Stimulated activated memory B cell treated with anti-CD40 and anti-IgM and Interleukin-4, amounts not matched to agents 10 μg/mL and 1 μg/mL and 100 μg/mL, for 72 hours (primary cell): ENCODE measurements at places on chromosomes 11 and 22.
A peak's percentile ranks its signal among the peaks of the same experiment; 100 is the strongest.

DNA sequence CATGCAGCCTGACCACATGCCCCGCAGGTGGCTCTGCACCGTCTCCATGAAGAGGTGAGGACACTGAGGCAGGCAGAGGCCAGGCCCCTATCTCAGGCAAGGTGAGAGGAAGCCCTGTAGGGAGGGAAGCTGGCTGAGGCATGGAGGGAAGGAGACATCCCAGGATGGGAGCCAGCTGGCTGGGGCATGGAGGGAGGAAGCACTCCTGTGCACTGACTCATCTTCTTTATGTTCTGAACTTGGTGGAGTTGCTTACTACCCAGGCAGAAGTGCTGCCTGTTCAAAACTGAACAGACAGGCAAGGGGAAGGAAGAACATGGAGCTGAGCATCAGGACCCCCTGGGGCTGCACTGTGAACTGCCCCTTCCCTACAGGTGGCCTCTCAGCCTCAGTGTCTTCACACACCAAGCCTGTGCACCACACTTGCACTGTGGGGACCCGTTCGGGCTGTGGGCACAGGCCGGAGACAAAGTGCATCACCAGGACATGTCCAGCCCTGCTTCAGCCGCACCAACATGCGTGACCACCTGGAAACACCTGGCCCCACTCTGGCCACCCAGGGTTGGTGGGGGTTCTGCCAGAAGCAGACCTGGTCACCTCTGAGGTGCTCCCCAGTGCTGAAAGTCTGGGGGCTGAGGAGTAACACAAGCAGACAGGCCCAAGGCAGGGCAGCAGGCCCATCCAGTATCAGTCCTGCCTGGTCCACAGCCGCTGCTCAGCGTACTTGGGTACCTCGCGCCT lies 55.5 kb downstream of the DGCR2 start:
- no peak for ATAC-seq

DNA sequence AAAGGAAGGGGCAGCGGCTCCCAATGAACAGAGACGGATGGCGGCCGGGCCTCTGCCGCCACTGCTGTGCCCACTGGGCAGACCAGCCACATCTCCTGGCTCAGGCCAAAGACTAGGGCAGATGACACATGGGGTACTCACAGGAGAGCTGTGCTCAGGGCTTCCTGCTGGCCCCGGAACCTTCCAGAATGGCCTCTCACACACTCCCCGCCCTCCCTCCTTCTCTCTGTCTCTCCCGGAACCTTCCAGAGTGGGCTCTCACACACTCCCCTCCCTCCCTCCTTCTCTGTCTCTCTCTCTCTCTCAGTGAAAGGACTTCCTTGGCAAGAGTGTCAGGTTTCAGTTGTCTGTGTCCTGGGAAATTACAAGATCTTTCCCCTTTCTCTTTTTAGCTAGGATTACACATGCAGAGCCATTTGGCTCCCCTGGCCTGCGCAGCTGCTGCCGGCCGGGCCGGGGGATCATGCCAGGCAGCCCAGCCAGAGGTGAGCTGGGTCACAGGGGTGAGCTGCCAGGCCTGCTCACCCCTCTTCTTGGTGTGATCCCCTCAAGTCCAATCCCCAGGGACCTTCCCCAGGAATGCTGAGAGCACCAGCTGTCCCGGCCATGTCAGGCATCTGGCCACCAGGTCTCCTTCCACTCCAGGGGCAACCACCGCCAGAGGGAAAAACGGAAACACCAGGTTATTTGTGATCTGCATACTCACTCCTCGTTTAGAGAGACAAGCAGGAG lies 45.3 kb upstream of the ADA2 start:
- ATAC-seq: no peak

DNA sequence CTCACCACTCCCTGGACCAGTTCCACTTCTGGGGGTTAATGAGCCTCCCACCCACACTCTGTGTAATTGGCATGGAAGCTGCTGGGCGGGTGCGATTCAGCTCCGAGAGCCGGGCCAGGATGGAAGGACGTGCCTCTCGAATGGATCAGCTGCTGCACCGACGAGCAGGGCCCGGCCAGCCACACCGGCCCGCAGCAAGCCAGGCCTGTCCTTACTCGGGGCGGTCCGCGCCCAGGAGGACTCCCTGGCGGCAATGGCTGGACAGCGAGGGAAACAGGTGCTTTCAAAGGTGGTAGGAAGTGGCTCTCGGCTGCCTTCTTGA lies 4.3 kb upstream of the SHISAL1 start:
- no peak for ATAC-seq

- ATAC-seq: peak; percentile 82
These were observed 34.1 kb downstream of the LINC01488 start for GRCh38 chr11:69515271-69516245.

DNA sequence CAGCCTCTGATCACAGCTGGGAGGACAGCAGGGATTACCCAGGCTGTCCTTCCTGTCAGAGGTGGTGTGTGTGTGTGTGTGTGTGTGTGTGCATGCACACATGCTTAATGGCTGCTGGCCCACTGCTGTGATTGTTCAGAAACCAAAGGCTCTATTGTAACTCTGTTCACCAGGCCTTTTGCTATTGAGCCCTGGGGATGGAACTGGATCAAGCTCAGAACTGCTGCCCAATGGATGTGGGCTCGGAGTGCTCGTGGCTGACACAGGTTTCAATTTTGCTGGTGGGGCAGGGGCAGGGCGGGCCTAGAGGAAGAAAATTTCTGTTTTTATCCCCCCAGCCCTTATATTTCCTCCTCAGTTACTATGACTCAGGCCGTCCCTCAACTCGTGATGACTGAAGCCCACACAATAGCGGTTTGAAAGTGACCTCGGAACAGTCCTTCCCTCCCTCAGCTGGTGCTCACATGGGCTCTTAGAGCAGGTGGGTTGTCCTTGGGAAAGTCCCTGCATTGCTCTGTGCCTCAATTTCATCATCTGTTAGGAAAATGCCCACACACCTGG lies 359.3 kb downstream of the TENM4 start:
- ATAC-seq: peak; percentile 47

DNA sequence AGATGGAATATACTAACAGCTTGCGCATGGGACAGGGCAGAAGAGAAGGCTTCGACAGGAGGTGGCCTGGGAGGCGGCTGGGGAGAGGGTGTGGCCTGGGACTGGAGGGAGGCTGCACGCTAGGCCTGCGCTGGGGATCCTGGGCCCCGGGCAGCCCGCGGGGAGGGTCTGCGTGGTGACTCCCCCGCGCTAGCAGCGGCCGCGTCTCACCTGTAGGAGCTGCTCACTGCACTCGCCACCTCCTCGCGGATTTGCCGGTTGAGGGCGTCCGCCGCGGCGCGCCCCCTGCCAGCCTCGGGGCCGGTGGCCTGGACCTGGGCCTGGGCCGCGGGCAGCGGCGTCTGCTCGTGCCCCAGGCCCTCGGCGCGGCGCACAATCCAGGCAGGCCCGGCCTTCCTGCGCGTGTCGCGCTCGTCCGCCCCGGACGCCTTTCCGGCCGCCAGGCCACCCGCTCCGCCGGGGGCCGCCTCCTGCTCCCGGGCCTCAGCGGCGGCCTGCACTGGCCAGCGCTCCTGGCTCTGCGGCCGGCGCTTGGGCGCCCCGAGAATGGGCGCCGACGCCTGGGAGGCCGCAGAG lies 1.5 kb downstream of the MAP6 start:
- ATAC-seq: peak; percentile 49

GRCh38 chr11:18375941-18376340 lies 18.4 kb upstream of the LDHA start:
- ATAC-seq: no peak

DNA sequence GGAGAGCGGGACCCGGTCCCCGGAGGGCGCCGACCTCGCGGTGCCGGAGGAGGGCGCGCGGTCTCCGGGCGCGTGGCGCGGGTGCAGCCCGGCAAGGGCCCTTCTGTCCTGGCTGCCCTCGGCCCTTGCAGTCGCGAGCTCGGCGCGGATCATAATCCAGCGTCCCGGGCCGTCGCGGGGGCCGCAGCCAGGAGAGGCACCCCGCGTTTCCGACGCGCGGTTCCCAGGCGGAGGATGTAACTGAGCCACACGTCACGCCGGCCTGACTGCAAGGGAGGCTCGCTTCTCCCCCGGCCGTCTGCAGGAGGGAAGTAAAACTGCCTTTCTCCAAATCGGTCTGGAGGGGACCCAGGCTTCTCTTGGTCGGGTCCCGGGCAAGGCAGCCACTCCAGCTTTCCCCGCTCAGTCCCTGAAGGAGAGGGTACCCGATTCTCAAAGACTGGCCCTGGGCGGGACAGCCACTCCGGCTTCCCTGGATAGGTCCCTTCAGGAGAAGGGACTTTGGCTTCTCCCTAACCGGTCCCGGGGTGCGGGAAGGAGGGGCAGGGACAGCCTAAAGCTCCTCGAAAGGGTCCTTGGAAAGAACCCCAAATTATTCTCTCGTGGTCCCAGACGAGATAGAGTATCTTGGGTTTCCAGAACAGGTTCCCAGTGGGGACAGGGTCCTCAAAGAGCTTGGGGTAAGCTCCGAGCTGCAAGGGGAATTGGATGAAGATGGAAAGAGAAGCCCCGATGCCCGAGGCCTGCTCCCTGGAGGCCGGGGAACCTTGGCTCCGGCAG lies 836 bp downstream of the SPON1 start:
- peak; percentile 70 for ATAC-seq

- ATAC-seq: no peak
These were observed 441.6 kb downstream of the DYNC2H1 start for GRCh38 chr11:103550811-103551210.

DNA sequence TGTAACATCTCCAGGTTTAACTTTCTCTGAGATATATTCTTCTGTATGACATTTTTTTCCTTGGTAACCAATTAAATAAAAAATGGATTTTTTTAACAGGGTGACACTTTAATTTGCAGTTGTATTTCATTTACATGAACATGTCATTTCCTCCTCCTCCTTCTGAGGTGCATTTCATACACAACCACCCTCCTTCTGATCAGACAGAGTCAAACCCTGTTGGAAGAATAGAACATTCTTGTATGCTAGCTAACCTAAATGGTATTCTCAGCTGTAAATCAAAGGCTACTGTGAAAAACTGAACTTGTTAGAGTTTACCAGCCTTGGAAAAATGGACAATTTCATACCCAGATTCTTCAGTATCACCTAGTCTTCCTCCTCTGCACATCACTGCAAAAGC lies 52.7 kb upstream of the CHRM4 start:
- ATAC-seq: no peak

GRCh38 chr11:12675951-12676711 lies 1.9 kb downstream of the TEAD1 start:
- ATAC-seq: no peak

DNA sequence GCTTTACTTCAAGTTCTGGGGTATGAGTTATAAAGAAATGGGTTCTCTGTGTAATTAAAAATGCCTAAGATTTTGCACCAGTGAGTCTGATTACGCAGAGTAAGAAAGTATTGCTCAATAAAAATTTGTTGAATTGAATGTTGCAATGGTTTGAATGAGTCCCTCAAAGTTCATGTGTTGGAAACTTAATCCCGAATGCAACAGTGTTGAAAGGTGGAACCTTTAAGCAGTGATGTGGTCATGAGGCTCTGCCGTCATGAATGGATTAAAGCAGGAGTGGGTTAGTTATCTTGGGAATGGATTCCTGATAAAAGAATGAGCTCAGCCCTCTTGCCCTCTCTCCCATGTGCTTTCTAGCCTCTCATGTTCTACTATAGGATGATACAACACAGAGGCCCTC lies 52.6 kb upstream of the SESN3 start:
- ATAC-seq: no peak

GRCh38 chr22:32204040-32204855 lies 625 bp downstream of the RFPL2 start:
- ATAC-seq: no peak

GRCh38 chr22:24592058-24592850 lies 619 bp downstream of the LRRC75B start:
- peak; percentile 25 for ATAC-seq

- ATAC-seq: no peak
These were observed 17.7 kb downstream of the XRCC6 start for GRCh38 chr22:41638748-41639147.

- ATAC-seq: no peak
These were observed 86.5 kb upstream of the SHANK2 start for GRCh38 chr11:71338801-71339395.

- ATAC-seq: no peak
These were observed 169.8 kb downstream of the DSCAML1 start for GRCh38 chr11:117627259-117627658.

DNA sequence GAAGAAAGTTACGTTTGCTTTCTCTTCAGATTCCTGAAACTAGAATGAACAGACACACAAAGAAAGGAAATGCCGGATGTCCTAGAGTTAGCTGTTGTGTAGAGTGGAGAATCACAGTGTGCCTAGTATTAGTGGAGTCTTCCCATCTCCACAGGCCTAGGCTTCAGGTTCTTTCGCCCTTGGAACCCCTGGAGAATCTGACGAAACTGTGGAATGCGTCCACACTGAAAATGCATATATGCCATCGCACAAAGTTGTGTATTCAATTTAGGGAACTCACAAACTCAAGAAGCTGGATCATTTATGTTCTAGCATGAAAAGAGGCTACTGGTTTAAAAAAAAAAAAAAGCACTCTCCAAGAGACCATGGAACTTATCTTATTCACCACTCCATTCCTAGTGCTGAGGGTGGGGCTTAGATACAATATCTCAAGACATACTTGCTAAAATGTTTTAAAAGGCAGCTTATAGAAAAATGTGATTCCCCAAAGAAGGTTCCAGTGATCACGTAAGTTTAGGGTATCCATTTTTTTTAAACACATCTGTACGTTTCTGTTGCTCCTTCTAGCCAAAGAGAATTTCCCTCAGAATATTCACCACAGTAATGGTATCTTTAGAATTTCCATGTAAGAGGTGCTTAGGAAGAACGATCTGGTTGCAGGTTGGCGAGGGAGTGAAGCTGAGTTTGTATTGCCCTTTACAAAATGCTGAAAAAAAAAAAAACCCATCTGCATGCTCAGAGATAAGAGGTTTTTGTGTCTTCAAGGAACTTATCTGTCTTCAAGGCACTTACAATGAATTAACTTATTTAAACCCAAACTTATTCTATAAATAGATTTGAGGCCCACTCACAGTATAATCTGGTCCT lies 20.0 kb downstream of the MAML2 start:
- no peak for ATAC-seq

DNA sequence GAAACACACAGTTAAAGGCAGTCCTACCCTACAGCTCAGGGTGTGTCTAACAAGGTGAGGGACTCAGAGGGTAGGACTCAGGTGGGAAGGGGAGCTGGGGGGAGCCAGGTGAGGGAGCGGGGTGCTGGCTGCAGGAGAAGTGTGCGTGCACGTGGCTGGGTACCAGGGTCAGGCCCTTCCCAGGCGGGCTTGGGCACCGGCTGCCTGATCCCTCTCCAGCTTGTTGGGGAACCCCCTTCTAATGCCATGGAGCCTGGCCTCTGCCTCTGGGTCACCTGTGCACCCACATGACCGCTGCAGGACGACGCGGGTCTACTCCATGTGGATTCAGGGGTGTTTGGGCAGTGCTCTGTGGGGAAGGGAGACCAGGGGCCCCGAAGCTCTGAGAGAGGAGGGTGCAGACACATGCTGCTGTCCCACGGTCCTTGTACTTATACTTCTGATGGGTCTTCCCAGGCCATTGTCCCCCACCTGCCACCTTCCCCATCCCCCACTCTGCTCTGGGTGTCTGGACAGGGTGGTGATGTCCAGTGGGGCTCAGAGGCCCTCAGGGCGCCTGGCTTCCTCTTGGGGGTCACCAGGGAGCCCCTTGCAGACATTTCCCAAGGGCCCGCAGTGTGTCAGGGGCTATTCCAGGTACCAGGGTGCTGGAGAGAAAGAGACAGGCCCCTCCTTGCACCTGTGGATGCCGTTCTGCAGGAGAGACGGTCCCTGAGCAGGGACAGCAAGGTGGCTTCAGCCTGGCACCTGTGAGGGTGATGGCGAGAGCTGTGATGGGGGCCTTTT lies 10.4 kb upstream of the MRGPRD start:
- no peak for ATAC-seq
